ENCODE measurements at places on chromosomes 2 and 18.

GRCh38 chr2:36663851-36664695, 32.4 kb upstream of the VIT start:
- peak; percentile 19 for DNase-seq

DNA sequence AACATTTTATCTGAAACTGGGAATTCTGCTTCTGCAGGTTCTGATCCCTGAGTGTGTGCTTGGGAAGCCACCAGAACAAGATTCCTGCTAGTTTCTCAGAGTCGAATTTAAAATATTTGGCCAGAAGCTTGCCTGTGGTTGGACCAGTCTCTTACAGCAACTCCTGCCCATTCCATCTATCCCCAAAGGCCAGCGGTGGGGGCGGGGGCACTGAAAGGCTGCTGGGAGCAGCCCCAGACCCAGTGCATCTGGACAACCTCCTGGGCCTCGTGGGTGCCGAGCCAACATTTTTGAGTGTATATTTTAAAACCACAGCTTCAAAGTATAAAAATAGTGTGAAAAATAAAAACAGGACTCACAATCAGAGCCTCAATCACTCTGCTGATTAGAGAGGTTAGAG, 38.6 kb upstream of the ZFP36L2 start:
- no peak for DNase-seq

DNA sequence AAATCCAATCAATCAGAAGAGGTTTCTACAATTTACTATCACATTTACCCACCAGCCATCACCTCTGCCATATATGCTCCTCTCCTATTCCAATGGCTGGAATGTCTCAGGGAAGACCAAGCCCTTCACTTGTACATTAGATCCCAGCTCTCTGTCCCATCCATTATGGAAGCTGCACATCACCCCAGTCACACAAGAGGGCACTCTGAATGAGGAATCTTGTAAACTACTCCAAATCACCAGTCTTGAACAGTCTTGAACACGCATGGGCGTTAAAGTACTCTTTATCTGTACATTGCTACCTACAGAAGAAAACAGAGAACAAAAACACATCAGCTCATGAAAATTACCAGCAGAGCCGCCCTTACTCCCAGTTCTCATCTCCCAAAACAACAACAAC, 38.7 kb downstream of the ZC3H8 start:
- DNase-seq, result no peak

DNA sequence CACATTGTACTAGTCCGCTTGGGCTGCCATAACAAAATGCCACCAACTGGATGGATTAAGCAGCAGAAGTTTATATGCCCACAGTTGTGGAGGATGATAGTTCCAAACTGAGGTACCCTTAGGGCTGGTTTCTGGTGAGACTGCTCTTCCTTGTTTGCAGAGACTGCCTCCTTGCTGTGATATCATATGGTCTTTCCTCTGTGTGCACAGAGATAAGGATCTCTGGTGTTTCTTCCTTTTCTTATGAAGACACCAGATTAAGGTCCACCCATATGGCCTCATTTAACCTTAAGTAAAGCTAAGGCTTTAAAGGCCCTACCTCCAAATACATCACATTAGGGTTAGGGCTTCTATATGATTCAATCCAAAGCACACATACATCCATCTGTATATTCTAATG, 738.2 kb upstream of the GCFC2 start:
- no peak for DNase-seq

GRCh38 chr2:218396688-218397462, 2.8 kb upstream of the CTDSP1 start:
- DNase-seq, result peak; percentile 55

Measured in CD14-positive monocyte (primary cell).